ENCODE measurements at places on chromosomes 7 and 10.

DNA sequence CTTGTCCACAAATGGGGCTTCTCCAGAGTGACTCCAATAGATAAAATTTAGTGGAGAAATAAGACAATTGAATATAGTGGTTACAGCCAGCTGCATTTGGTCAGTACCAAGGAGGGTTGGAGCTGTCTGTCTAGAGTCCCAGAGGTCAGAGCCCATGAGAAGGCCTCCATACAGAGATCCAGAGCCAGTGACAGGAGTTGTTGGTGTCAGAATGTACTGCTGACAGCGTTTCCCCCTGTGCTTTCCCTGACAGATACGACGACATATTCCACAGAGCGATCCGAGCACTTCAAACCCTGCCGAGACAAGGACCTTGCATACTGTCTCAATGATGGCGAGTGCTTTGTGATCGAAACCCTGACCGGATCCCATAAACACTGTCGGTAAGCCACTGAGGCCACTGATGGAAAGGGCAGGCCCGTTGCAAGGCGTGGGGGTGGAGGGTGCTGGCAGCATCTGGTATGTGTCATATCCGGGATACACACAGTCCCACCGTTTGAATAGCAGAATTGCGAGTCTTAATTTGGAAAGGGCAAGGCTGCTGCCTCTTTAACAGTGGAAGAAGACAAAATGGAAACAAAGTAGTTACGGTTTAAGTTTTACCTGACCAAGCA, 483.6 kb downstream of the NRG3 start:
- DNase-seq = no peak

DNA sequence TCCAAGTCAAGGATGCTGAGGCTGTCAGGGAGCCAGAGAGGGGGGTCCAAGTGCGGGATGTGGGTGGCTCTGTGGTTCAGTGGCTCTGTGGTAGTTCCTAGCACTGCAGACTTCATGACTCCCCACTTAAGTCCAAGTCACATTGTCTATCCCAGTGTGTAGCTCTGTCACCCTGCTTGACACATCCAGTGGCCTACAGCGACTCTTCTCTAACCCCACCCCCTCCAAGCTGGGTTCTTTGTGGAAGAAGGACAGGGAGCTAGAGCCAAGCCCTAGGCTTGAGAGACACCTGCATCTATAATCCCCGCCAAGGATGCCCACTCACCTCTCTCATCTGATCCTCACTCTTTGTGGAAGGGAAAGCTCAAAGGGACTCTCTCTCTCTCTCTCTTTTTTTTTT, 57.6 kb downstream of the ADCYAP1R1 start:
- DNase-seq = no peak

DNA sequence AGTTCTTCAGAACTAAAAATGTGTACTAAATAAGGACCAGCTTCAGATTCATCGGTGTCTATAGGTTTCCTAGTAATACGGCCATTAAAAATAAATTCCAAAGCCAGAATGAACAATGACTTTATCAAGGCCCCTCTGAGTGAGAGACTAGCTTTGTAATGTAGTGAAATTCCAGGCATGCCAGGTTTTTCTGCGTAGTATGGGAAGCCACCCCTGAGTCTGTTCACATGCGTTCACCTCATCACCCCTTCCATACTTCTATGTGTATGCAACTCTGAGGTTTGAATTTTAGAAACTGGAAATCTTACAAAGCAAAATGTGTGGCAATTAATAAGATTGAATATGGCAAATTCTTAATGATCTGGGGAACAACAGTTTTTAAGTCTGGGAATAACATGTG, 24.5 kb downstream of the RNF32 start:
- DNase-seq = no peak

DNA sequence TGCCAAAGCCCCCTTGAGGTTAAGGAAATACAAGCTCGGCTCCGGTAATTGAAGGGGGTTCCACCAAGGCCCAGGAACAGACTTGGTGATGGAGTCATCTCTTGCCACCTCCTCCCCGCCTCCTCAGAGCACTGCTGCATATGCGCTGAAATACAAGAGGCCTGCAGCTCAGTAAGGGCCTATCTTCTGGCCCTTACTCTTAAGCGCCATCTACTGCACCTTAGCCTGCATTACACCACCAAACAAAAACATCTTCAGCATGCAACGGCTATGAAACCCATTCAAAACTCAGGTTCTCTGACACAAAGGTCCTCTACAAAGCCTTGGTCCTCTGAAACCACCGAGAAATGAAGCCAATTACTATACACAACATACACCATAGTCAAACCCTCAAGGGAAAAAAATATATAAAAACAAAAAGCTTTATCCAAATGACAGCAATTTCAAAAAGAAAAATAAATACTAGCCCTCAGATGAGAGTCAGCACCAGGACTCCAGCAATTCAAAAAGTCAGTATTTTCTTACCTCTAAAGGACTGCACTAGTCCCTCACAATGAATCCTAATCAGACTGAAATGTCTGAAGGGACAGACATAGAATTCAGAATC, 176.8 kb upstream of the TBX20 start:
- DNase-seq = no peak

- DNase-seq = no peak
Observed at GRCh38 chr10:60427148-60427547, 37.5 kb upstream of the ANK3 start.

GRCh38 chr10:11177926-11178471, 160.3 kb downstream of the CELF2 start:
- no peak for DNase-seq

DNA sequence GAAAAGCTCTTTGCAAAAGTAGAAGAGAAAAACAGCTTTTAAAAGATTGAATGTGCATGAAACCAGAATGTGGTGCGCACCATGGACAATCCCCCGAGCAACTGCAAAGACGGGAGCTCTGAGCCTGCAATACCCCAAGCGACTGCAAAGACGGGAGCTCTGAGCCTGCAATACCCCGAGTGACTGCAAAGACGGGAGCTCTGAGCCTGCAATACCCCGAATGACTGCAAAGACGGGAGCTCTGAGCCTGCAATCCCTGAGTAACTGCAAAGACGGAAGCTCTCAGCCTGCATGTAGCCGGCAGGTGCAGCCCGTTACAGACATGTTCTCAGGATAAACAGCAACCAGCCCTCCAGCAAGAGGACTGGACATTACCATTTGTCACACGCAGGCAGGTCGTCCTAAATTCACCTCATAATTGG, 6.2 kb downstream of the ZNF775 start:
- DNase-seq = no peak

DNA sequence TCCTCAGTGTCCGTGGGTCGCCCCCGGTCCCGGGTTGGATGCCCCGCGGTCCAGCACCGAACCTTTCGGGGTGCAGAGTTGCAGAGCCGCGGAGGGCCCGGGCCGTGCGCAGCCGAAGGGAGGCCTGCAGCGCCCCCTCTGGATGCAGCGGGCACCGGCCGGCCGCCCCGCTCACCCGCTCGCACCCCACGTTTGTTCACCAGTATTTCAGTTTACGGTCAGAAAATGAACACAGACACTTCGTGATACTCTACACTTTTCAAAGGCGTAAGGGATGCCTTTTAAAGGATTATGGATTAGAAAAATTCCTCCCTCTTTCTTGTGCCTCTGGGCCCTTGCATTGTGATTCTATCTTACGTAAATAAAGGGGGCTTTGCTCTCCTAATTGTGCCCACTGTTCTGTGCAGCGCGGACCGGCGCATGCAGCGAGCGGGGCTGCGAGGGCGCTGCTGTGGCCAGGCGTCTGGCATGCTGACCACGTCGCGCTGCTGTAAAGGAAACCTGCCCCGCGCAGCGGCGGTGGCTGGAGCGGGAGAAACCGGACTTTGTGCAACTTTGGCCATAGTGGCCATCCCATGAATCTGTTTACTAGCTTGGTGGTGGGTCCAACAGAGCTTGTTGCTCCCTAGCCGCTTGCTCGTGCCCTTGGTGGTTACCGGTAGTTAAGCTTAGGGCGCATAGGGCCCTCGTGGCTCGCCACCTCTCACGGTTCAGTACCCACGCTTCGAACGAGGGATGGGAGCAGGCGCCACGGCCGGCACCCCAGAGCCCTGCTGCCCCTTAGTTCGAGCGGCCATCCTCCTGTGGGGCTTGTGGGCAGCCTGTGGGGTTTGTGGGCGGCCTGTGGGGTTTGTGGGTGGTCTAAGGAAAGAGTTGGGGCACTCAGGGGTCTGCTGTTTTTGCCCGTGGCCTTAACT, 739 bp upstream of the MEST start:
- DNase-seq = no peak

- DNase-seq = no peak
Observed at GRCh38 chr10:8088504-8088903, 34.0 kb downstream of the GATA3 start.

DNA sequence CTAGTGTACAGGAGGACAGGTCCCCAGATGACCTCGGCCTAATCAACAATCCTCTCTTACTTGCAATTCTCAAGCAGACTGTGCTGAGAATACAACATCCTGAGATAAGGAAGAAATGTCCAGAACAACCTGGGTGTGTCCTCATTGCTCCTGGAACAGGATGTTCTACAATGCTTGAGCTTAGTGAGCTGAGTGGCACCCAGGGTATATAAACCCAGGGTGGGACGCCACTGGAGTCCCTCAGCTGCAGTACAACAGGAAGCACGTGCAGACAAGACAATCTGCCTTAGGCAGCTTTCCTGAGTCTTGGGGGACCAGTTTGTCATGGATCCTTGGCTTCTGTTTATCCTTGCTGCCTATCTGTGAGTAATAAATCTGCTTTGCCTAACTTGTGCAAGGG, 27.7 kb upstream of the SLC25A13 start:
- DNase-seq = no peak

DNA sequence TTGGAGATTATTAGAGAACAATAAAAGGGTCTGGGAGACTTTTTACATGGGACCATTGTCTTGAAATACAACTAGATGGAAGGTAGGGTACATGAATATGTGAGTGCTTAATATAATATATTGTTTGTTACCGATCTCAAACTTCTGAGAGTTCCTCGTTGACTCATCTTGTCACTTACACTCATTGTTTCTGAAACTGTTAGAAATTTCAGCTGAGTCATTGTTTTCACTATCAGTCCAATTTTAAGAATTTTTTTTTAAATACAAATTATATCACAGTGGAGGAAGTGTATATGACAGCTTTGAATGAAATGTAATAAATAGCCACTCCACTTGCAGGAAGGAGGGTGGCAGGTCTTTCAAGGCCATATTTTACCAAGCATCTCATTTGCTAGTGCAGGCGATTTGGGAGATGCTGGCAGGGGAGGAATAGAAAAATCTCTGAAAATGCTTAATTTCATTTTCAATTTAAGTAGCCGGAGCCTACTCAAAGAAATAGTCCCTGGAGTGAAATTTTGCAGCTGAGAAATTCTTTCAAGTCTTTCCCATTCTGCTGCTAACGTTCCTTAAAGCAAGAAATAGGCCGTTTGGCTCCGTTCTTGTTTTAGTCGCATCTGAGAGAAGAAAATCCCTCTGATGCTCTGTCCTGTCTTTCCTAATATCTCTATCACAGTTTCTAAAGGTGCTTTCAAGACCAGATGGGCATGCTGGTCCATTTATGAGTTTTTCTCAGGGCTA, 1404.2 kb upstream of the CELF2 start:
- no peak for DNase-seq

DNA sequence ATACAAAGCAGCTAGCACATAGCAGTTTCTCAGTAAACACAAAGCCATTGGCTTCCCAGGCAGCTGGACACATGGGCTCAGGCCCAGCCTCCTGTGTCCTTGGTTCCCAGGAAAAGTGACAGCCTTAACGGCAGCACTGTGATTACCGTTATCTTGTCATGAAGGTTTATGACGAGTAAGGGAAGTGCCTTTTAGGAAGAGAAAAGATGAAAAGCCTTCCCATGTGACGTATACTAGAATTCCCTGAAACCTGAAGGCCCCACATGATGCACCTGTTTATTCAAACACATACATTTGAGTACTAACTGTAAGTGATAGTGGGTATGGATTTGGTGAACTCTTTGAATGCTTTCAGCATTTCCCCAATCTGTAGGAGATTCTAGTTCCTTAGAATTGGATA, 244.2 kb downstream of the DPP6 start:
- DNase-seq = no peak

- no peak for DNase-seq
Observed at GRCh38 chr7:41134300-41135255, 568.3 kb downstream of the INHBA start.

DNA sequence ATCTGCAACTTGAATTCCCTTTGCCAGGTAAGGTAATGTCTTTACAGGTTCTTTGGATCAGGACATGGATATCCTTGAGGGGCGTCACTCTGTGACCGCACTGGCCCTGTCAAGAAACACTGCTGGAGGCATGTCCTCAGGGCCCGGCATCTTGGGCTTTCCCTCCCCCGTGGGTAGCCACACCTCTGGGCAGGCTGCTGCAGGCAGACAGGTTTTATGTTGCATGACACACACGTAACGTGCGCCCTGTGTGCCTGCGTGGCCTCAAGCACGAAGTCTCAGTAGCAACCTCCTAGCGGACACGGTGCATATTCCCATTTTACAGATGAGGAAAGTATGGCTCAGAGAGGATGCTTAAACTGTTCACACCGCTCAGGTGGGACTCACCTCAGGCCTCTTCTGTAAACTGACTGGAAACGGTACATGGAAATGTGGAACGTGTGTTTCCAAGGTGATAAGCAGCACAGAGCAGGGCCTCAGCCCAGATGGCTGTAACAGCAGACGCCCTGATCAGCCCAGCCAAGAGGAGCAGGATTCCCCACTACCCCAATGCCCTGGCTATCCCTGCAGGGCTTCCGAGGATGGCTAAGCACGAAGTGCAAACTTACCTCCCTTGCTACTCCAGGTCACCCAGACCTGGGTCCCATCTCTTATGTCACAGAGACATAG, 553.6 kb downstream of the TCERG1L start:
- DNase-seq = no peak

Measured in GOT3 (cell line).